Kasumi-1 (cell line): ENCODE measurements at places on chromosomes 5 and 9.
A peak's percentile ranks its signal among the peaks of the same experiment; 100 is the strongest.

DNA sequence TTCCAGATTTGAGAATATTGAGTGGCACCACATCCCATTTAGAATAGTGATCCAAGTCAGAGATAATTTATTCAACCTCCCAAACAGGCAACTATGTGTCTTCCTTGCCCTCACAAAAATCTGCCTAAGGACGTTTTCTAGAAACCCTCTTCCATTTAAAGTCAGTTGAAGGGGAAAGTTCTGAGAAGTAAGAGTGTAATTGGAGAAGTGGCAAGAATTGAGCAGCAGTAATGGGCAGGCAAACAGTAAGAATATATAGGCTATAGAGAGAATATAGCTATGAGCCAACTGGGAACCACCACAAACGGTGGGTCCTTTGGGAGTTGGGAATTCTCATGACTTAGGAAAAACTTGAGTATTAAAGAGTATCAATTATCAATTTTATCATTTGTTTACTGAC lies 31.1 kb upstream of the CETN3 start:
- no peak for DNase-seq

- peak; percentile 61 for DNase-seq
Observed at GRCh38 chr5:94849821-94850736, 231.6 kb downstream of the SLF1 start.

GRCh38 chr5:139394123-139394653 lies 716 bp downstream of the PROB1 start:
- DNase-seq = no peak

- DNase-seq = peak; percentile 48
Observed at GRCh38 chr5:35651002-35651756, 33.5 kb downstream of the SPEF2 start.

GRCh38 chr5:171675511-171675910 lies 110.1 kb upstream of the SMIM23 start:
- no peak for DNase-seq

GRCh38 chr5:16464231-16464630 lies 1.4 kb downstream of the ZNF622 start:
- DNase-seq = no peak

DNA sequence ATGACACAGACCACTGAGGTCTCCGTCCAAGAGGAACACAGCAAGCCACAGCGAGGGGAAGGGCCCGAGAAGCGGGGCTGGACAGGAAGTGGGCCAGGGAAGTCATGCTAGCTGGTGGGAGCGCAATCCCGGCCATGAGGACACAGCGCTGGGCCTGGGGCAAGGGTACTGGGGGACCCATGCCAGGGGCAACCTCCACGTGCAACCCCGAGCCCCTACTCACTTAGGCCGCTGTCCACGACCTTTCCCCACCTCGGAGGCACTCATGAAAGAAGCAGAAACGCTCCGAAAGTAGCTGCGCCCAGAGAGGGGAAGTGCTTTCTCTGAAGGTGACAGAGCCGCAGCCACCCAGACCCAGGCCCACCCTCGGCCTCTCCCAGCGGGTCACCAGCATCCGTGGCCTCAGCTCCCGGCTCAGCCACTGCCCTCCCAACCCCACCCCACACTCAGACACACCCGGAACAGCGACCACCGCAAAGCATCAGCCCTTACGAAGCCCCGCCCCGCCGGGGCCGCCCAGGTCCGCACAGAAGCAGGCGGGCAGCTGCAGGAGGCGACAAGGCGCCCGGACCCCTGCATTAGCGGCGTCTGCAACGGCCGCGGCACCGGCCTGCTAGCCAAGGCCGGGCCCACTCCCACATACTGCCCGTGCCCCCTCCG lies 782 bp downstream of the BICD2 start:
- DNase-seq = peak; percentile 61

DNA sequence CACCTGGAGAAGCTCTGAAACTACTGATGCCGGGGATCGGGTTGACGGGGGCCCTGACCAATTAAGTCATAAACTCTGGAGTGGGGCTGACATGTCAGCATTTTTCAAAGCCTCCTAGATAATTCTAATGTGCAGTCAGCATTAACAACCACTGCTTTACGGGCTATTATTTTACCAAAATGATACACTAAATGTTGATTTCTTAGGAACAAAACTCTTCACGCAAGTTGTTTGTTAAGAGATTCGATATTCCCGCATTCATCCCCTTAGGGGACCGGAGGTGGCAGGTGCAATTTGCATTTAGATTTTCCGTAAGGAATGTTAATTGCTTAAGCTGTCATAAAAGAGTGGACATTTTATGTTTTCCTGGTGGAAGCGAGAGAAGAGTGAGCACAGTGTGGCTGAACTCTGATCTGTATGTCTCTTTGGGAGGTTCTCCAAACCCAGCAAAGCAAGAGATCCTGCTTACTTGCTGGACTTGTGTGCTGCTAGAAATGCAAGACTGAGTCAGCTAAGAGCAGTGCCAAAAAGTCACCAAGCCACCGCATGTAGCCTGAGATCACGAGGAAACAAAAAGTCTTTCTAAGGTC lies 77.6 kb downstream of the UGCG start:
- no peak for DNase-seq

- peak; percentile 29 for DNase-seq
Observed at GRCh38 chr5:123035918-123036390, 571 bp downstream of the PPIC start.

GRCh38 chr5:107616213-107616612 lies 54.5 kb downstream of the EFNA5 start:
- DNase-seq = no peak

DNA sequence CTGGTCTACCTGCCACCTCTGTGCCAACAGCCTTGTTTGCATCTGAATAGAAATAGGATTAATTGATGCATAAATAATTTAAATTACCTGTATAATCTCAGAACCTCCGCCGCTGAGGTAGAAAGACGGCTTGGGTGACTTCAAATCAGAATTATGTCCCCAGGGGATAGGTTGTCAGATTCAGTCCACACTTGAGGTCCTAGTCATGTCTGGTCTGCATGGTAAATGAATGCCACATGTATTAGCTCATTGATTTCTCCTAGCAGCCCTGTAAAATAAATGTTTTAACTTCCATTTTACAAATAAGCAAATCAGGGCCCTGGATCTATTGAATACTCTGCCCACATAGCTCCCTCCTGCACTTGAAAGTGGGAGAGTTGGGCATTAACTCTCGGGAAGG lies 368.0 kb upstream of the WWC1 start:
- DNase-seq = no peak

DNA sequence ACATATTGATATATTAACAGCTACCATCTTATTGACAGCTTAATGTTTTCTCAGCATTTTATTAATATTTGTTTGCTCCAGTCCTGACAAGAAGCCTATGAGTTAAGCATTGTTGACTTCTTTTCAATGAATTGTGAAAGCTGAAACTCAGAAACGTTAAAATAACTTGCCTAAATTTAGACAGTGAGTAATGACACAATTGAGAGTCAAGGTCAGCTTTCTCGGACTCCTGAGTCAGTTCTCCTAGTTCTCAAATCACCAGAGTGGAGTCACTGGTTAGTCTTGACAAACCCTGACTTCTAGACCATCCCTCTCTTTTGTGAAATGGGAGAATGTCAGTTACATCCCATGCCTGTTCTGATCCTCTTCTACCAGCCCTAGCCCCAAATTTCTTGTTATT lies 222.7 kb upstream of the ACO1 start:
- DNase-seq = no peak

DNA sequence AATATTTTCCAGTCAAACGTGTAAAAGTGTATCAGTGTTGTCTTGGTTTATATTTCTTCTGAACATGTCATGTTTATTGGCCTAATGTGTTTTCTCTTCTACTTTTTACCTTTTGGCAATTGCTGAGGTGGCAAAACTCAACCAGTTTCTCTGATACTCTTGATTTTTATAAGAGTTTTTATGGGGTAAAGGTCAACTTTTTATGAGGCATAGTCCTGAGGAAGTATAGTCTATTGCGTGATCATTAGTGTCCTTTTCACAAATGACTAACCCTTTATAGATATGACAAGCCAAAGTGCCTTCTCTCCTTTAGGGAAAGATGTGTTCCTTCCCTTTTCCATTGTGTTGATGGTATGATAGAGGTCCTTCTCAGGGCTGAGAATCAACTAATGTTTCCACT lies 32.9 kb downstream of the OCLN start:
- no peak for DNase-seq

DNA sequence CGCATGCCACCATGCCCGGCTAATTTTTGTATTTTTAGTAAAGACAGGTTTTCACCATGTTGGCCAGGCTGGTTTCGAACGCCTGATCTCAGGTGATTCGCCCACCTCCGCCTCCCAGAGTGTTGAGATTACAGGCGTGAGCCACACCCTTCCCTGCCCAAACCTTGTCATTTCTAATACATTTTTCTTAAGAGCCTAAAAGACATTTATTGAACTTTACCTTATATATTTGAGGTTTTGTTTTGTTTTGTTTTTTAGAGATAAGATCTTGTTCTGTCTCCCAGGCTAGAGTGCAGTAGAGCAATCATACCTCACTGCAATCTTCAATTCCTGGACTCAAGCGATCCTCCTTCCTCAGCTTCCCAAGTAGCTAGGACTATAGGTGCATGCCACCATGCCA lies 39.8 kb upstream of the FANCC start:
- DNase-seq = no peak

GRCh38 chr5:146018514-146019375 lies 82.4 kb downstream of the SH3RF2 start:
- DNase-seq = no peak

- no peak for DNase-seq
Observed at GRCh38 chr9:133759146-133759900, 21.2 kb upstream of the SARDH start.

DNA sequence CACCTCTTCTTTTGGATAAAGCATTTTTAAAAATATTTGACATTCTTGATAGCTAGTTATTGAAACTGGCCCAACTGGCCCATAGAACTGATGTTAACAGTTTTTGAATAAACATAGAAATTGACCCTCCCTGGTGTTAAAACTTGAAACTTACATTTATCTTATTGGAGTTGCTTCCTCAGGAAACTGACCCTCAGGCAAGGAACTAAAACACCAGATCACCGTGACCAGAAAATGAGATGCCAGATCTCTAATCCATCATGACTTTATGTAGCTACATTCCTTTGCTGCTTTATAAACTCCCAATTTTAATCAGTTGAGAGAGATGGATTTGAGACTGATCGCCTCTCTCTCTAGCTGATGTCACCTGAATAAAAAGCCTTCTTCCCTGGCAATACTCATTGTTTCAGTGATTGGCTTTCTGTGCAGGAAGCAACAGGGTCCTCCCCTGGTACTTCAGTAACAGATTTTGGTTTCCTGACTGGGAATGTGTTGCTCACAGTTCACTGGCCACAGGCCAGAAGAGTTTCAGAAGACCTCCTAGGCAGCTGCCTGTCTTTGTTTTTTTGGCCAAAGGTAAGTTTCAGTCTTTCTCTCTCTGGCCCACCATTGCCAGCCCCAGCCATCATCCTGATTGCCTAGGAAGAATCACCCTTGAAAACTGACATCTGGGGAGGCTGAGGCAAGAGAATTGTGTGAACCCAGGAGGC lies 212.4 kb downstream of the DTWD2 start:
- DNase-seq = no peak

DNA sequence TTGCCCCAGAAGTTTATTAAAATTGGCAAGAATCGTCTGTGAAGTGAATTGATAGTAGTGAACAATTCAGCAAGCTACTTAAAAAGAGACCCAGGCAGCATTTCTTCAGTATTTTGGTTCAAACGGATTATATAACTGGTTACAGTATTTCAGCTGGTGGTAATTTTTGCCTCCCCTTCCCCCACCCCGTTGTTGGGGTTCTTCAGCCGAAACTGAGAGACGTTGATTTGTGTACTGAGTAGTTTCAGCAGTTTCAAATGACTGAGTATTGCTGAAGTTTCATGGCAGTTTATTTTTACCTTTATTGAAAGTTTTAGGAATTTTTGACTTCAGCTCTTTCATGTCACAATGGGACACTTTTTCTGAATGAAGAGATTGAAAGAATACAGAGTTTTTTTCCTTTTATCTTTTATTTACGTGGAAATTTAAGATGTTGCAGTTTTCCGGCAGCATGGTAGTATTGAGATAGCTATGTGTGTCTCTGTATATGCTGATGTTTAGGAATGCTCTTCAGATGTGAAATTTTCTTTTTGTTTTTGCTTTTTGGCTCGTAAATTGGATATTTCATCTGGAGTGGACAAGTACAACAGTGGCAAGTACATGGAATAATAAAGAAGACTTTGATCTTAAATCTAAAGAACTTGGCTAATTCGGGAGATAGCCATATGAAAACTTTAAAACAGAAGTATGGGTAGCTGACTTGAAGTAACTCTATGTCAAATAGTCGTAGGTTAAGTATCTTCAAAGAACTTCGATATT lies 1.9 kb downstream of the GPBP1 start:
- no peak for DNase-seq

- peak; percentile 77 for DNase-seq
Observed at GRCh38 chr5:68252673-68253623, 37.4 kb downstream of the PIK3R1 start.

- no peak for DNase-seq
Observed at GRCh38 chr9:2749485-2749884, 32.2 kb downstream of the KCNV2 start.

DNA sequence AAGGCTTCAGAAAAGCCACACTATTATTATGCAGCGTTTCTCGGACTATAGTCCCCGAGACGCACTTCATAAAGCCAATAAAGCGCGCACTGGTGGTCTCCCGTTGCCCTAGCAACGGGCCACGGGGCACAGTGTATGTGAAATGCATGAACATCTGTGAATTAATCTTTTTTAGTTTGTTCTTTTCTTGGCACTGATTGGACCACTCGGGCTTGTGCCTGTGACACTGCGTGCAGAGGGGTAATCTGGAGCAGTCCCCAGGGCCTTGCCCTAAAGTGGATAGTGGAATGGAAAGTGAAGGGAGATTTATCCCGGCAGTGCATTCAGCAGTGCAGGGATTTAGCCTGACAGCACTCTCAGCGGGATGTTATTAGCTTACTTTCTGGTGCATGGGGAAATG lies 92.1 kb downstream of the TLE4 start:
- no peak for DNase-seq

- no peak for DNase-seq
Observed at GRCh38 chr5:44675296-44675695, 133.5 kb upstream of the MRPS30 start.

DNA sequence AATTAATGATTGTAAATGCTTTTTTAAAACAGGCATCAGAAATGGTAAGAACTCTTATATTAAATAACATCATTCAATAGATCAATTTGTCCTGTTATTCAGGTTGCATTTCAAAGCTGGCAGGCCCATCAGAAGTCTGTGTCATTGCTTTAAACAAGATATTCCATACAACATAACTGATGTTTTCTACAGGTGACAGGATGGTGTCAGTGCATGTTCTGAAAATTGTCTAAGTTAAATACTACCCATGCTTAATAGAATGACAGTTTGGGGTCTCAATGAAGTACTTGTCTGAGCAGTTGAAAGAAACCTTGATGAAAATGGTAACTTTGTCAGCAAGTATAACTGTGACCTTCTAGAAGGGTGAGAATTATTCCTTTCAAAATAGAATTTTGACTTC lies 263.2 kb downstream of the ISL1 start:
- no peak for DNase-seq
